ENCODE measurements at places on chromosomes 2 and 18. TPM values are rescaled to one million over a fixed set of nuclear protein-coding genes. Genes with fewer than 3 reads are reported as not detected.
A peak's percentile ranks its signal among the peaks of the same experiment; 100 is the strongest.

DNA sequence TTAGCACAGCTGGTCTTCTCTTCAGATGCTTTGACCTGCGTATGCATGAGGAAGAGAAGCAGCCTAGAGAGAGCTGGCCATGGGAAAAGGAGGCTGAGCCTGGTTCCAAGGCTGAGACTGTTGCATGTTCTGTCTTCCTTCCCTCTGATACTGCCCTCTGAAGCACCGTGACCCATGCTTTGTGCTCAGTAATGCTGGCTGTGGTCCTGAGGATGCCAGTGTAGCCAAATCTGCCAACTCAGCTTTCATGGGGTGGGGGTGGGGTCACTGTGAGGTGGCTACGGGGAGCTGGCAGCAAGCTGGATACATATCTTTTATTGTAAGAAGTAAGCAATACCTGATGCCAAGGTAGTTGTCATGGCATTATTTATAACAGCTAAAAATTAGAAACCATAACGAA lies 41.5 kb downstream of the EPAS1 start:
- no peak for DNase-seq

GRCh38 chr2:98036349-98037000 lies 40.7 kb upstream of the TMEM131 start:
- no peak for DNase-seq

GRCh38 chr2:195647302-195647701 lies 9.7 kb upstream of the SLC39A10 start:
- no peak for DNase-seq

- no peak for DNase-seq
Measured at GRCh38 chr2:163247847-163248220, 409.3 kb upstream of the KCNH7 start.

DNA sequence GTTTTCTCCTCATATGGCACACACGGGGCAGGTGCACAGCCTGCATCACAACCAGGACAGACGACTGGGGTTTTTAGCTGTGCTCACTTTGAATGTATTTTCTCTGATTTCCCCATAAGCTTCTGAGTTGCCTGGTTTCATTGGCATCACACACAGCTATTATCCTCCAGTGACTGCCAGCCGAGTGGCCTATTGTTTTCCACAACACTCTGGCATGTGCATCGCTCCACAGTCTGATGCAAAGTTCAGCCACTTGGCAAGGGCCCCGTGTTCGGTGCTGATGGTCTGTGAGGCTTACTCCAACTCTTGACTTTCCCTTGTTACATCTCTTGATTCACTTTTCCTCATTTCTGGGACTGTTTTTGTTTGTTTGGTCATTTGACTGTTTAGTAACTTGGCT lies 593.1 kb downstream of the CBLN2 start:
- no peak for DNase-seq

- no peak for DNase-seq
Measured at GRCh38 chr2:88871336-88871735, 179.9 kb downstream of the RPIA start.

DNA sequence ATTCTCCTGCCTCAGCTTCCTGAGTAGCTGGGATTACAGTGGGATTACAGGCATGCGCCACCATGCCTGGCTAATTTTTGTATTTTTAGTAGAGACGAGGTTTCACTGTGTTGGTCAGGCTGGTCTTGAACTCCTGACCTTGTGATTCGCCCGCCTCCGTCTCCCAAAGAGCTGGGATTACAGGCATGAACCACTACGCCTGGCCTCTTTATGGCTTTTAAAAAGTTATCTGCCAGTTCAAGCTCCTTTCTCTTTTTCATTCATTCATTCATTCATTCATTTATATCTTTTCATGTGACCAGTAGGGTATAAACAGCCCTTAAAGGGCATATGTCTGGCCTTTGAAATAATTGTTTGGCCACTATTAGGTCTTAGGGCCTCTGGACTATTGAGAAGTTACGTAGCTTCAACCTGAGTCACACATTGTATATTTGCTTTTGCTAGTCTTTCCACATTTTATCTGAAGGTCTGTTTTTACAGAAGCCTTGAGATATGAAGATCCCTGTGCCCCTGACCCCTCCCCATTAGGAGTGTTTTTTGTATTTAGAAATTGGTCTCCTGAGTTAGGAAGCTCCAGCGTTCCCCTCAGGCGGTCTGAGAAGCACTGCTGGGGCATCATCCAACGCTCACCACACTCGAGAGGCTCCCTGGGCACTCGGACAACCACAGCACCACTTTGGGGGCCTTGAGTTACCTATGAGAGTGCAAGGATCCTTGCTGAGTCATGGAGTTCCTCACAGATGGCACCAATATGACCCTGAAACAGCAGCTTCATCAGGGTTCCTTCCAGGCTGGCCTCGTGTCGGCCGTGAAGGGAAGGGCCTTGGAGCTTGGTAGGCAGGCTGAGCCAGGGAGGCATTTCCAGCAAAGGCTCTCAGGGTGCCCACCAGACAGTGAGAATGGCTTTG lies 21.8 kb downstream of the FZD5 start:
- DNase-seq, result no peak

- no peak for DNase-seq
Measured at GRCh38 chr18:76420898-76421684, 74.0 kb downstream of the ZNF516 start.

- peak; percentile 77 for DNase-seq
Measured at GRCh38 chr2:70553584-70554337, at the start of gene TGFA. Gene TGFA, minus strand, starts transcription at chr2:70553826. Its CDS starts 59 bp downstream, at chr2:70553767.

DNA sequence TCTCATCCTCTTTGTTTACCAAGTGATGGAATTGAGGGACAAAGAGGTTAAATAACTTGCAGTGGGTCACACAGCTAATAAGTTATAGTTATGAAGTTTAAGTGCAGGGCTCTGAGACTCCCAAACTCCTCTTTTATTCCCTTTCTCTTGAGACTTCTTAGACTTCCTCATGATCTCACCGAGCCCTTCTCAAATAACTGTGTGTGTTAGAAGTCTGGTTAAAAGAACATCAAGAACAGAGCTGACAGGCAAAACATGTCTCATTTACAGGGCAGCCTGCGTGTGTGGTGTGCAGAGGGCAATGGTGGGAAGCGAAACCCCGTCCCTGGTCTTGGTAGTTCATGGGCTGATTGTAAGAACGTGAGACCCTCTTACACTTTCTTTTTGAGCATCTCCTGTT lies 368.0 kb downstream of the SLC4A3 start:
- DNase-seq, result no peak

GRCh38 chr2:69159986-69160385 lies 147.0 kb downstream of the ANTXR1 start:
- DNase-seq, result no peak

- no peak for DNase-seq
Measured at GRCh38 chr2:44730593-44730992, 210.9 kb upstream of the SIX3 start.

- DNase-seq, result no peak
Measured at GRCh38 chr2:223328578-223328977, 273.6 kb downstream of the SCG2 start.

DNA sequence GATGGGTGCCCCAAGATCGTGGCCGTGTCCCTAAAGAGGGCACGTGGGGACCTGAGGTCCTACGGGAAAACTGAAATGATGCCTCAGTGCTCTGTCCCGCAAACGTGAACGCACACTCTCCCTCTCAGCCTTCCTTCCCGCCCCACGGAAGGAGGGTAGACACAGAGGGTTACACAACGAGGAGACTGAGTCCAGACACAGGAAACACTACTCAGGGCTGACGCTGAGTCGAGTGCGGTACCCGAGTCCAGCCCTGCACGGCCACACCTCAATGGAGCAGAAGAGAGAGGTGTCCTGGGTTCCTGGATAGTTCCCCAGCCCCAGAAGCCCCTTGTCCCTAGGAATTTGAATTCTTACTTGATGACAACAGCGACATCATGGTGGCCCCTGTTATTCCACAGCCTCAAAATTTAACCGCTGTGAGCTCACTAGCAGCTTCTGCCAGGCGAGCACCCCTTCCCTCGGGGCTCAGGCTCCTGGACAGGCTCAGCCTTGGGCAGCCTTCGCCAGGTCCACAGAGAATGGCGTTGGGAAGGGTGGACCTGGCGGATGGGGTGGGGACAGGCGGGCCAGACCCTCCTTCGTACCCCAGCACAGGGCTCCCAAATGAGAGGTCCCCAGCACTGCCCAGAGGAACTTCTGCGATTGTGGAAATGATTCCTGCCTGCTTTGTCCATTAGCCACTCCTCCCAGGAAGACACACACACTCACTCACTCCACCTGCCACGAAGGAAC lies 980 bp upstream of the RNPEPL1 start:
- no peak for DNase-seq

GRCh38 chr2:150228936-150229335 lies 258.5 kb downstream of the RND3 start:
- DNase-seq, result no peak

- DNase-seq, result no peak
Measured at GRCh38 chr2:152755029-152755428, 36.6 kb downstream of the ARL6IP6 start.

DNA sequence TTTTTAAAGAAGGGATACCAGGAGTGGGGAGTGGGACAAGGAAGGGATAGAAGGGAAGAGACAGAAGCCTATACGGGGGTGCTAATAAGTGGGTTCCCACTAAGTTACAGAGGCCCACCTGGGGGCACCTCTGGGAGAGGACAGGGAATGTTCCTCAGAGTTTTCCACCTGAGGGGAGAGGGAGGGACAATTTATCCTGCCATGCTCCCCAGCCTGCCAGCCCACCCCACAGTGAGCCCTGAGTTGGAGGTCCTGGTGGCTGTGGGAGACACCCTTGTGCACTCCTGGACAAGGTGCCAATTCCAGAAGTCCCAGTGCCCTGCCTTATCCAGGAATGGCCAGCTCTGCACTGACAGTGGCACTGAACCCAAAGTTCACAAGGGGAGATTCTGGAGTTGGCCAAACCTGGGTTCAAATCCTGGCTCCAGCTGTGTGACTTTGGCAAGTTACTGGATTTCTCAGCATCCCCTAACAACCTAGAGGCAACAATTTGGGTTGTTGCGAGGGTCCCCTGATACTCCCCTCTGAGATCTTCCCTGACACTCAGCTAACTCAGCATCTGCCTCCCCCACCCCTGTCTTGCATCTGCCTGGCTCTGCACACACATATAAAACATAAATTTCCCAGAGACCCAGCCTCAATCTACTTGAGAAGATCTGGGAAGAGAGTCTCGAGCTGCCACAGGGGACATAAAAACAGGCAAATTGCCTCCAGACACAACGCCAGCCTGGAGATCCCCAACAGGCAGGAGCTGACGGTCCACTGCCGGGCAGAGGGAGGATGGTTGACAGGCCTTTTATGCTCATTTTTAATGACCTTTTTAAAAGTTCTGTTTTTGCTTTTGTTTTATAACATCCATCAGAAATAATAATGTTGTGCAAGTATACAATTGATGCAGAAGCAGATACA lies 98.7 kb upstream of the ST3GAL5 start:
- DNase-seq, result peak; percentile 3

GRCh38 chr2:73704285-73704684 lies 32.9 kb downstream of the TPRKB start:
- no peak for DNase-seq

- DNase-seq, result no peak
Measured at GRCh38 chr2:182444806-182445205, 18.0 kb upstream of the PDE1A start.

NT5C1B gene
- not detected for total RNA-seq

RAPH1 gene
- total RNA-seq, result 21.7 TPM

REG3G gene
- not detected for total RNA-seq

TXNDC2 gene
- not detected for total RNA-seq

TUBB8B gene
- 0.93 TPM for total RNA-seq

TIGD1 gene
- 11.9 TPM for total RNA-seq
